ENCODE measurements at places on chromosomes 1 and 21.
A peak's percentile ranks its signal among the peaks of the same experiment; 100 is the strongest.

- DNase-seq: peak; percentile 22
Observed at GRCh38 chr1:19260211-19261138, 8.9 kb downstream of the MRTO4 start.

DNA sequence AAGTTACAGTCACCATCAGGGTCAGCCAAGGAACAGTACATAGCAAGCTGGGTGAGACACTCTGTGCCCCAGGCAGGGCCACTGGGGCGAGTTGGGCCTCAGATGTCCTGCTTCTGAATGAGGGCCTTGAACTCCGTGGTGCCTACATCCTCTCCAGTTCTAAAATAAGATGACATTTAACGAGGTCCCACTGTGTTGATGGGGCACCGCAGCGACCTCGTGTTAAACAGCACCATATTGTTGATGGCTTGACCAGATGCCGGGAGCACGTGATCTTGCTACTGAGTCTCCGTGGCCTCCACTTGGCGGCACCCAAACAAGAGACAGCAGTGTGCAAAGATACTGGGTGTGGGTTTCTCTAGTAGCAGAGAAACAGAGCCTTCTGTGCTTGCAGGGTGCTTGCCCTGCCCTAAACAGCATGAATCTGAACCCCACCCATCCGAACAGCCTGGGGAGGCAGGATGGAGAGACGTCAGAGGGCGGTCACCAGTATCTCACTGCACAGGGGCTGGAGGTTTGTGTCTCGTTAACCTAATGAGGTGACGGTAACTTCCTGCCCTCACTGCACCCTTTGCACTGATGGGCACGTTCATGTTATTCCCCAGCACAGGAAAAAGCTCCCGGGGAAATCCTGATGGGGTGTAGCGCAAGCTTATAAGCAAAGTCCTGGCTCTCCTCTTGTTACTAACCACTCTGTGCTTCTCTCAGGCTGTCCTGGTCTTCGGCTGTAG is 324.4 kb downstream of the AJAP1 start:
- no peak for DNase-seq

DNA sequence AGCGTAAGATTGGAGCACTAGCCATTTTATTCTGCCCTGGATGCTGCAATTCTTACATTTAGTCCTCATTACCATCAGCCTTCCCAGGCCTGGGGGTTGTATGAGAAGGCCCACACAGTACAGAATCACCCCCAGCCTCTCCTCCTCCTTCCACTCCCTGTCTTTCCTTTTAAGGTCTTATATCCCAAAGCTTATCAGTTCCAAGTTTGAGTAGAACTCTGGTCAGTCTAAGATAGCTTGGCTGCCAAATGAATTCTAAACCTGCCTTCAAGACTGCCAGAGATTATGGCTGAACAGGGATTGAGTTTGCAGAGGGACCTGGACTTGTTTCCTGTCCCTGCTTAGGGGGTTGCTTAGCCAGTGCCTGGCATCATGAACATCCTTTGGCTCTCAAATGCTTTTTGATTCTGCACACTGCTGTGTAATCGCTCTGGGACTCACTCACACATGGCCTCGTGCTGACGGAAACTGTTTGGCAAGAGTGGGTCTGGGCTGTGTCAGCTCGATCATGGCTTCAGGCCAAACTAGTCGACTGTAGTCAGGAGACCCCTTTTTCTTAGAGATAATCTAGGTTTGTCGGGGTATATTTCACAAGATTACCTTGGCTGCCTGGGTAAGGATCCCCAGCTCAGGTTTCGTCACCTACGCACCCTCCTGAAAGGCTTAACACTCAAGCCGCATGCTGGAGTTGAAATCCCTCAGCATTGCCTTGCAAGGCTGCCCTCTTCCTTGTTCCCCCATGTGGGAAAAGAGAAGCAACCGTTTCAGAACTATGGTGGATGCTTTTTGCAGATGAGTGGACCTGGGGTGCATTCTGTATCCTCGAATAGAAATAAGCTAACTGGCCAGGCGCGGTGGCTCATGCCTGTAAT is 252.6 kb downstream of the NFIA start:
- no peak for DNase-seq

DNA sequence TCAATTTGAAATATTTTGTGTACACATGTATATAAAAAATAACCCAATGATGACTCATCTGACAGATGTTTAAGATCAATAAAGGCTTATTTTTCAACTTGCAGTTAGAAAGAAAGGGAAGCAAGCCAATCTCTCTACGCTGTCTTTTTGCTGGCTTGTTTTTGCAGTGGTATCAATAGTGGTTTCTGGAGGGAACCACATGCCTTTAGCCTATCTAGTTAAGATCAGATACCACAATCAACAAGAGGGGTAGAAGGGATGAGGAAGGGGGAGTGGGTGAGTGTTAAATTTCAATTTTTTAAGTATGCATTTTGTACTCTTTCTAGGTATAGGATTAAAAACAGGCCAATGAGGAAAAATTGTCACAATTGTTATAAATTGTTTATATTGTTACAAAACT is 276.2 kb downstream of the KCNH1 start:
- DNase-seq: no peak

DNA sequence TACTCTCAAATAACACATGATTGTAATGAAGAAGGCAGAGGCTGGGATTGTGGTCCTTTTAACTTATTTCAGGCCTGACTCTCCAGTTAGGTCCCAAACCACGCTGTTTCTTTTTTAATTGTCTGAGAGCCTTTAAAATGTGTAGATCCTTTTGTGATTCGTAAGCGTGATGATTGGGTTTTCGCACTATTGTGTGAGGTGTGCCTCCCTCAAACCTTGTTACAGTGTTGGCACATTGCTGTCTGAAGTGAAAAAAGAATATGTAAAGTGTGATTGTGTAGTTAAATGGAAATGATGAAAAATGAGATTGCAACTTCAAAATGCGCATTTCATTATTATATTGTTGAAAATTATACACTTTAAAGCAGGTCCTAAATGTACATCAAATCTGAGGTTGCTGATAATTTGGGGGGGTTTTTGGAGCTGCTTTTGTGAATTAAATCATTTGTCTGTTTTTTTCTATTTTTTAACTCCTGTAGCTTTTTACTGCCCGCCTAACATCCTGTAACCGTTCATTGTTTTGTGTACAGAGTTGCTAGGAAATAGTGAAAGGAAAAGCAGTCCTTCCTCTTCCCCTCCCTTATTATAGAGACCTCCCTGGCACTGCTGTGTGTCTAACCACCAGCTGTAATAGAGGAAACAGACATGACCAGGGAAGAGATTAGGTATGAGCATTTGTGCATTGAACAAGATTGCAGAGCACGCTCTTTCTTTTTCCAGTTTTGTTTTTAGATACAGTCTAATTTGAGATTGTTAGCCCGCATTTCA is 43.3 kb downstream of the IARS2 start:
- DNase-seq: no peak

- DNase-seq: peak; percentile 85
Observed at GRCh38 chr1:119002028-119002686, 14.0 kb upstream of the TBX15 start.

DNA sequence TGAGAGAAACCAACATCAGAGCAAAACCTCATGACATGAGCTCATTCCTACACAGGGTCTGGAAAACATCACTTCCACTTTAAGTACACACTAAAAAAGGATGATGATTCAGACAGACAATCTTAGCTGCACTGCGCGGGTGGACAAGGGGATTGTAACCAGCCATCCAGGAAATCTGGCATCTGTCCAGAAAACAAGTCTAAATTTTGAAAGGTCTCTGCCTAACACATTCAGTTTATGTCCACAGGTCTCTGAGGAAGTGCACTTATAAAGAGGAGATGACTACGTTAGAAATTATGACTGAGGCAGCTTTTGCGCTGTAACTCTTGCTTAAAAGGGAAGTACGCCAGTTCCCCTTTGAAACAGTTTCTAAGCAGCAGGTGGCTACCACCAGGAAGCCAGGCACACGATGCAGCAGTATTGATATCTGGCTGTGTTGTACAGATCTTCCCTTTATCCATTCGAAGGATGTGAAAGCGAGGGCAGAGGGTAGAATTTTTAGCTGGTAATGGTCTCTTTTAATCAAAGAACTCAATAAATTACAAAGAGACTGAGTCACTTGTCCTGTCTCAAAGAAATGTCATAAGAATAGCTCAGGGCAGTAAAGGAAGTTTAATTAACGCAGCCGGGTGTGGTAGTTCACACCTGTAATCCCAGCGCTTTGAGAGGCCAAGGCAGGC is 128.0 kb downstream of the SETD4 start:
- DNase-seq: peak; percentile 52

DNA sequence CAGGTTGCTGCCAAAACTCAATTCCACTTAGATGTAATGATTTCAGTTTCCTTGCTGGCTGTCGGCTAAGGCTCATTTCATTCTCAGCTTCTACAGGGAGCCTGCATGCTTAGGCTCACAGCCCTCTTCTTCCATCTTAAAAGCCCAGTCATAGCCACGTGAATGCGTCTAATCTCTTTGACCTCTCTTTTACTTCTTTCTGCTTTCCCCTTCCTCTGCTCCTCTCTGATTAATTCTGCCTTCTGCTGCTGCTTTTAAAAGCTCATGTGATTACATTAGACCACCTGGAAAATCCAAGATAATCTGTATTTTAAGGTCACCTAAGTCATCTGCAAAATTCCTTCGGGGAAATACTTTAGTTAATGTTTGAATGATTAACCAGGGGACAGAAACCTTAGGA is 812.8 kb upstream of the BRINP3 start:
- no peak for DNase-seq

DNA sequence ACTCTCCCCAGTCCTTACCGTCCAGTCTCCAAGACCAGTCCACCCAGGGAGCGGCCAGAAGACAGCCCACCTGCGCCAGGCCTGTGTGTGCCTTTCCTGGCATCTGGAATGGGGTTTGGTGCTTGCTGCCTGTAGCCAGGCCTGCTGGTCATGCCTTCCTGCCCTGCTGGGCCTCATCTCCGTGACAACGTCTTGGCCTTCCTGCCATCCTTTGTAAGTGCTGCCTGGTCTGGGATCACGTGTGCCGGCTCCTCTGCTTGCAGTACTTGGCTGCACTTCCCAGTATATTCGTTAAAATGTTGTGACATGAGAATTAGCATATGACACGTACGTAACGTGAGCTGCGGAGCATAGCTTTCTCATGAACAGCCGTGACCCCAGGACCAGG is 145.3 kb upstream of the COL6A1 start:
- no peak for DNase-seq

DNA sequence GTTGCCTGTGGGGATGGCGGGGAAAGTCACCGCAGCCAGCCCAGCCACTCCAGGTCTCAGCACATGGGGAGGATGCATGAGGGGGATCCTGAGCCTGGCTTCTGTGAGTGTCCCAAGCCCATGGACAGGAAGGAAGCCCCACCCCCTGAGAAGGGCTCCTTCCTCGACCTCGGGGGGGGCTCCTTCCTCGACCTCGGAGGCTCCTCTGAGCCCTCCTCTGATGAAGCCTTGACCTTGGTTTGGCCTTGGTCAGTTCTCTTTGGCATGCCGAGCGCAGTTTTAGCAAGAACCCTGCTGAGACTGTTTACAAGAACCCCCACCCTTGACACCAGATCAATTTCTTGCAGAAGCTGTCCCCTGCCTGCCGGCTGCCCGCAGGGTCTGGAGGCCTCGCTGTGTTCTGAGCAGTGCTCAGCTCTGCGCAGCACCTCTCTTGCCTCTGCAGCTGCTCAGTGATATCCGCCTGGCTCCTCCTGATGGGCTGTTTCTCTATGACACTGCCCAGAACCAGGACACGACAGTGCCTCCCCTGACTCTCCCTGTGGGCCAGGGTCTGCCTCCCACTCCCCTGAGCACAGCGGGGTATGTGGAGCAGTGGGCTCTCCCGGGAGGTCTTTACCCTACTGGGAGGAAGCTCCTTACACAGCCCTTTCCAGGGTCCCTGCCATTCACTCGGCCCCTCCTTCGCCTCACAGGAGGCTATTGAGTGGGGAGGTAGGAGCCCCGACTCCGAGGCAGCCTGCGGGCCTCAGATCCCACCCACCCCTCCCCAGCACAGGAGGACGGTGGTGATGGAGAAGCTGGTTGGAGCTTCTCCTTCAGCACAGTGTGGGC is 15.4 kb downstream of the ACTRT2 start:
- no peak for DNase-seq
